ENCODE measurements at places on chromosomes 2 and 18.

GRCh38 chr2:28895189-28895893 lies 874 bp downstream of the WDR43 start:
- DNase-seq = peak; percentile 47

DNA sequence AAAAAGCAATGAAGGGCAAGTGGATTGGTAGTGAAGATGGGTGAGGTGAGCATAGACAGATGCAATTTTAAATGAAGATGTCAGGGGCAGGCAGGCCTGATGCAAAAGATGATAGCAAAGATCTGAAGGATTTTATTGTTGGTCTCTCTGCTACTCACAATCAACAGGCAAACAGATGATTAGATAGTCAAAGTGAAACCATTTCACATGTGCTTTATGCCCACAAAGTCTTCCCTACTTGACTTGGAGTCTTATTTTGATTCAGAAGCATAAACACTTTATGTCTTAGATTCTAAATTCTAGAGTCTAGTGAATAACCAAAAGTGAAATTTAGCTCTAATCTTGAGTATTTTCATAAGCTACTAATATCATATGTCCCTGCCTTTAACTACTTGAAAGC lies 153.8 kb upstream of the HNRNPA3 start:
- no peak for DNase-seq

- DNase-seq = no peak
These were observed 549.5 kb downstream of the EPHA4 start for GRCh38 chr2:221022554-221022953.

DNA sequence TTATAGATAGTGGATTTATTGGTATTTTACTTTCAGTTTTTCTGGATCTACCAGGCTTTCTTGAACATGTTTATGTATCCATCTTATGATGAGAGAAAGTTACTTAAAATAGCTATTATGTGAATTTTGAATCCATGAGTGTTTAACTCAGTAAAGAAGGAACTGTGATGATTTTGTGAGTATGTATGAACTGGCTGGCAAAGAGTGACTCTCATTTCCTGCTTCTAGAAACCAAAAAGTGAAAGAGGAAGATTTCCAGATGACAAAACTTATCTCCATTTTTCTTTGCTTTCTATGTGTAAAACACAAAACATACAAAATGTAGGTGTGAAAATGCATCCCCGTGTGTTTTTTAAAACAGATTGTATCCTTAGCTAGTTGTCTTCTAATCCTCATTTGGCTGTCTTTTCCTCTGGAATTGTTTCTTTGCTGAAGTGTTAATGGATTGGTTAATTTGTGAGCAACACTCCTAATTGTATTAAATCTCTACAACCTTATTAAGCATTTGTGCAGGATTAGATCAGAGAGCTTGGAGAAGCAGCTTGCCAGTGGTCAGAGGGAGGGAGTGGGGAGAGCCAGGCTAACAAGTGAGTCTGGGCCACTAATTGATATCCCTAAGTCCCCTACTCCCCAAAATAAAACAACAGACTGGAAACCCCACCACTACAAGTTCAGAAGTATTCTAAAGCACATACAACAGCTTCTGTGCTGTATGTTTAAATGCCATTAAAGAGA lies 23.9 kb downstream of the PTPRM start:
- DNase-seq = no peak

GRCh38 chr2:111884592-111884964 lies 585 bp upstream of the ANAPC1 start:
- no peak for DNase-seq

GRCh38 chr18:36185901-36186460 lies 1.3 kb upstream of the MOCOS start:
- no peak for DNase-seq

DNA sequence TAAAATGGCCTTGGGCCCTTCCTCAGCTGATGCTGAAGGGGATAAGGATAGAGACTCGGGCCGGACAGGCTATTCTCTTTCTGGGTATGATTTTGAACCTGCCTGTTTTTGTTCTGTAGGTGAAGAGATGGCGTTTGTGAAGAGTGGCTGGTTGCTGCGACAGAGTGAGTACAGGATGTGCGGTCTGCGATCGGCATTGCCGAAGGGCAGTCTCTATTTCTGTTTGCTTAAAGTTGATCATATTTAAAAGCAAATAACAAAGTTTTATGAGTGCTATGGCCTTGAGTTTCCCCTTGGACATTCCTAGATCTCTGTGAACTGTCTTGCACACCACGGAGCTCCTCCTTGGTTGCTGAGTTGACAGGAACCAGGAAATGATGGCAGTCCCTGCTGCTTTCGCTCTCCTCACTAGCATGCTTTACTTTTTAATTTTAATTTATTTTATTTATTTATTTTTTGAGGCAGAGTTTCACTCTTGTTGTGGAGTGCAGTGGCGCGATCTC lies 15.7 kb downstream of the PLEKHB2 start:
- no peak for DNase-seq

GRCh38 chr2:51220606-51221005 lies 188.7 kb upstream of the NRXN1 start:
- DNase-seq = no peak

DNA sequence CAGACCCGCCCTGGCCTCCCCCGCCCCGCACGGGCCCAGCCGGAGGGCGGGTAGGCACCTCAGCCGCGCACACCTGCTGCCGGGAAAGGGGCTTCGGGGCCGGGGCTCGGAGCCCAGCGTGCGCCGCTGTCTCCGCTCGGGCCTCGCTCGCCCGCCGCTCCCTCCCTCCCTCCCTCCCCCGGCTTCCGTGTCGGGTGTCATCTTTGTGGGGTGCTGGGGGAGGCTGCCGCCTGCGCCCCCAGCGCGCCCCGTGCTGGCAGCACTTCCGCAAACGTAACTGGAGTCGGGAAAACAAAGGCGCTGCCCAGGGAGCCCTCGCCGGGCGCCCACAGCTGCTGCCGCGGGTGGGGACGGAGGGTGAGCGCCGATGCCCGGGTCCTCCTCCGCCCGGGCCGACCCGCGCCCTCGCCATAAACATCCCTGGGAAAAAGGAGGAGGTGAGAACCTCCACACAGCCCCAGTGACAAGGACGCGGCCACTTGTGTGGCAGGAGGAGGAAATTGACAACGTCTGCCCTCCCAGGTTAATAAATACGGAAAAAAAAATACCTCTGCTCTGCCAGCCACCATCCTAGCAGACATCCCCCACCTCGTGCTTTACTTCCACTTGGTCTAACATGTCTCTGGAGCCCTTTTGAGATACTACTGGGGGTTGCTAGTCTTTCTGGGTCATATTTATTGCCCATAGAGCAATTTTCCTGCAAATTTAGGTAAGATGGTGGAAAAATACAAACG lies 550 bp downstream of the MFSD6 start:
- peak; percentile 79 for DNase-seq

GRCh38 chr2:118987886-118988285 lies 45.9 kb downstream of the MARCO start:
- DNase-seq = no peak

DNA sequence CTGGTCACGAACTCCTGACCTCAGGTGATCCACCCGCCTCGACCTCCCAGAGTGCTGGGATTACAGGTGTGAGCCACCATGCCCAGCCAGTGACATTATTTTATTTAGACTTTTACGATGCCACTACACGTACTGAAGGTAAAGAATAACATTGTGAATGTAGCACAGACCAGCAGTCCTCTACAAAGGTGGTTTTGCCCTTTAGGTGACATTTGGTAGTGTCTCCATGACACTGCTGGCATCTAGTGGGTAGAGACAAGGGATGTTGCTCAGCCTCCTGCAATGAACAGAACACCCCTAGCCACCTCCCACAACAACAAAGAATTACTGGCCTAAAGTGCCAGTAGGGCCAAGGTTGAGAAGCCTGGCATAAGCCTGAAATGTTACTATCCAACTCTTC lies 69.5 kb downstream of the MYOM1 start:
- no peak for DNase-seq

- no peak for DNase-seq
These were observed 672.8 kb upstream of the ID2 start for GRCh38 chr2:8009010-8009597.

GRCh38 chr2:24107336-24107735 lies 15.8 kb downstream of the PFN4 start:
- DNase-seq = no peak

- DNase-seq = peak; percentile 42
These were observed 1.0 kb upstream of the PPP1CB start for GRCh38 chr2:28750316-28751251.

DNA sequence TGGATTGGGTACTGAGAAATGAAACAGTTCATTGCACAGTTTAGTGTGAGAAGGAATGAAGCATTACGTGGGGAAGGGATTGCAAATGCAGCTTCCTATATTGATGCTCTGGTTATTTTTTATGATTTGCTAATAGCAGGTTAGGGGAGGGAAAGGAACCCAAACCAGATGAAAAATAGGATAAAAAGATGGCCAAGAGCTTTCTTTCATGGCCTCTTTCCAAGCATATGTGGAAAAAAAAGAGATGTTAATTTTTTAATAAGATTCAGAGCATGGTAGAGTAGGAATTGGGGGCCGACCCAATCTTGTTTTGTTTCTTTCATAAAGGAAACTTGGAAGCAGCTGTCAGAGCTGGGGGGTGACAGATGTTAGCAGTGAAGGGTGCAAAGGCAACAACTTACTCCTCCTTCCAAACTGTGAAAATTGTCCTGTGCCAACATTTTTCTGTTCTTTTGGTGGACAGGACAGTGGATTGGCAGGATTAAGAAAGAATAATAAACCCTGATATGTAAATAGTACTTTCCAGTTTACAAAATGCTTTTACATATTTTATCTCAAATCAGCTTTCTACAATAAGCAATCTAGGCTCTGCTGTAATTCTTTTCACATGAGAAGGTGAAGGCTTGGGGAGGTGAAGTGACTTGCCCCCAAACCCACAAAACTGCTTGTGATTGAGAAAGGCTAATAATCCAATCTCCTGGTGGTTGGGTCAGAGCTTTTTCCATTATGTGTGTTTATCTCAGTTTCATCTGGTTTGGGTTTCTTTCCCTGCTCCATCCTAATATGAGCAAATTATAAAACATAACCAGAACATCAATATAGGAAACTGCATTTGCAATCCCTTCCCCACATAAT lies 270.1 kb downstream of the ETAA1 start:
- no peak for DNase-seq

DNA sequence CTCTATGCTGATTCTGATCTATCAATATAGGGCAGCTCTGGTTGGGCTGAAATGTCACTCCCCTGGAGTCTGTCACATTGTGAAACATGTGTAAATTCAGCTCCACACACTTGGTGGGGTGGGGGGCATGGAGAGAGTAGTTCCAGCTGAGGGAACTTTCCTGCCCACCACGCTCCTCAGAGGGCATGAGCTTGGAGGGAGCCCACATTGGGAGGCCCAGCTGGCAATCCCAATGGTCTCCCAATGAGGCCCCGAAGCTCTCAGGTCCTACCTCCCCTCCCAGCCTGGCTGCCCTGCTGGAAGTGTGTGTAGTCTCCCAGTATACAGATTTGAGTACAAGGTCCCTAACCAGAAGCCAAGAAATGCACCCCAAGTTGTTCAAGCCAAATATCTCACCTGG lies 31.5 kb downstream of the GYPC start:
- no peak for DNase-seq

DNA sequence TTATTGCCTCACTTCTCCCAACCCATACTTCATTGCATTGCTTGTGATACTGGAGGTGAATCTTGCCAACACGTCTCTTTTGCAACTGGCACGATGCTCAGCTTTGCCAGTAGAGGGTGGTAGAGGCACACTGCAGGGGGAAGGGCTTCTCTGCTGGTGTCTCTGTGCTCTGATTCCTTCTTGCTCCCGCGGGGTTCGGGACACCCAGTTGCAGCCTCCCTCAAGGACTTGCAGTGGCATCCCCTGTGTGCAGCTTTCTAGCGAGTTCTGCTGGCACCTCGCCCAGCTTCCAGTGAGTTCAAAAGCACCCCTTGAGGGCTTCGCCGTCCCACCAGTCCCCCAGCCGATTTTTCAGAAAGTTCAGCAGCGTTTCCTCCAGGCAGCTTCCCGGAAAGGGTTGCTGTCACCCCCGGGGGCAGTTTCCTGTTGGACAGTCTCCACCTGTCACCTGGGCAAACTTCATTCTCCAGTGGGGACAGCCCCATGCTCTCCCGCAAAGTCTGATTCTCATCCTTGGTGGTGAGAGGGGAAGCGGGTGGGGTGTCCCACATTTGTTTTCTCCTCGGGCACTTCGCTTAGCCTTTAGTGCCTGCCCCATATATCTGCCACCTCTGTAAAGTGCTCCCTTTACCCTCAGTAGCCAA lies 35.4 kb upstream of the EN1 start:
- DNase-seq = peak; percentile 62

- no peak for DNase-seq
These were observed 799.6 kb downstream of the KCNJ3 start for GRCh38 chr2:155498106-155498505.

GRCh38 chr2:44689516-44689915 lies 252.0 kb upstream of the SIX3 start:
- no peak for DNase-seq

GRCh38 chr2:106030287-106031268 lies 163.5 kb downstream of the UXS1 start:
- peak; percentile 38 for DNase-seq
